Sciatic nerve (tissue), 2 donors: ENCODE measurements at places on chromosomes 1 and 21. TPM values are rescaled to one million over a fixed set of nuclear protein-coding genes. Genes with fewer than 3 reads are reported as not detected.

The ARHGAP30 gene
- 13.7 TPM for total RNA-seq

The ARMH1 gene
- 3.9 TPM for total RNA-seq

The HRNR gene
- not detected for total RNA-seq

The RPRD2 gene
- 42.8 TPM for total RNA-seq

The SYPL2 gene
- 4.2 TPM for total RNA-seq

The SHE gene
- total RNA-seq: 30.5 TPM

The RNF2 gene
- 21.1 TPM for total RNA-seq

The CA6 gene
- not detected for total RNA-seq

The C2CD2 gene
- 60.9 TPM for total RNA-seq

The PCP4 gene
- total RNA-seq: 8.5 TPM

The ZBTB8A gene
- total RNA-seq: 8.9 TPM

The SYT14 gene
- total RNA-seq: 3.8 TPM

GRCh38 chr1:229986737-229987337, 80.2 kb upstream of the GALNT2 start:
- DNase-seq: no peak

DNA sequence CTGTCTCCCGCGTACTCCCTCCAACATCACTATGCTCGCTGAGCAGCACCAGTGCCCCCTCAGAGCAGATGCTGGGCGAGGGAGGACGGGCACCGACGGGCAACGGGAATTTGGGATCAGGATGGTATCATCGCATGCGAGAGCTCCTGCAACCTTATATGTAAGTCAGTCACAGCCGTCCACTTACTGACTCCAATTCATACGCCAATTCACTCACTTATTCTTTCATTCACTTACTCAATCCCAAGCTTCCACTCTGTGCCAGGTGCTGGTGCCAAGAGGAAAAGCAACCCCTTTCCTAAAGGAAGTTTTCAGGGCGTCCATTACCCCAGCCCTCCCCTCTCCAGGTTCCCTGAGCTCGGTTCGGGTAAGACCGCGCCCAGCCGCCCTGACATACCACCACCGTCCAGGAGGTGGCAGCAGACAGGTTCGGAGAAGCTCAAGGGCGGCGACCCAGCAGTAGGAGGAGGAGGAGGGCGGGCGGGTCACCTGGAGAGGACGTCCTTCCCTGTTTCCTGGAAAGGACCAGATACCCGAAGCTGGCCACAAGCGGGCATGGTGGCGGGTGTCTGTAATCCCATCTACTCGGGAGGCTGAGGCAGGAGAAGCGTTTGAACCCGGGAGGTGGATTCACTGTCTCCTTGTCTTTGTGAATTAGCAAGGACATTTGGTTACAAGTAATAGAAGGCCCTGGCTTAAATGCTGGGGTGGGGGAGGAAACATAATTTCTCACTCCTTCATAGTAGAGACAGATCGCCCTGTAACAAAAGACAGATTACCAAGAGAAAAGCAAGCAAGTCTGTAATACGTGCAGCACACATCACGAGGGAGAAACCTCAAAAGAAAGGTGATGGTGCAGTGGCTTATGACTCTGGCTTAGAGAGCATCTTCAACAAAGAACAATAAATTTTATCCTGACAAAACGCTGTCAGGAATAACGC, 7.6 kb upstream of the IL22RA1 start:
- peak; percentile 90 for DNase-seq

GRCh38 chr1:153771841-153772593, 3.2 kb upstream of the SLC27A3 start:
- DNase-seq: no peak

DNA sequence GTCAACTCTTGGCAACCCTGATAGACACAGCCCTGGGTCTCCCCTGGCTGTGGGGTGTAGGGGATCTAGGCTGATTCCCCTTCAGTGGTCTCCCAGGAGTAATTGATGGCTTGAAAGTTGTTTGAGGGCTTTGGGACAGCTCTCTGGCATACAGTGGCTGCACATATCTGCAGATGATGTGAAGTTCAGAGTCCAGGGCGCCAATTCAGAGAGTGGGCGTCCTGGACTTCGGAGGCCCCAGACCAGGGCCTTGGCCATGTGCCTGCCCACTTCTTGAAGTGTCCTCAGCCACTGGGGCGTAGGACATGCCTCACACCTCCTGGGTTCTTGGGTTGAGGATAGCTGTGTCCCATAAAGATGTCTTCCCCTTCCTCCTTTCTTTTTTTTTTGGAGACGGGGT, 2.6 kb downstream of the INAVA start:
- DNase-seq: no peak

GRCh38 chr1:1171161-1171545, 2.5 kb upstream of the TTLL10 start:
- DNase-seq: no peak

- no peak for DNase-seq
Observed at GRCh38 chr1:218156595-218156994, 128.5 kb upstream of the RRP15 start.

- no peak for DNase-seq
Observed at GRCh38 chr1:161157867-161158266, 1.4 kb upstream of the USP21 start.

GRCh38 chr21:31752352-31752751, 20.4 kb upstream of the SCAF4 start:
- no peak for DNase-seq

GRCh38 chr1:39940253-39940652, 14.7 kb upstream of the MFSD2A start:
- DNase-seq: no peak

DNA sequence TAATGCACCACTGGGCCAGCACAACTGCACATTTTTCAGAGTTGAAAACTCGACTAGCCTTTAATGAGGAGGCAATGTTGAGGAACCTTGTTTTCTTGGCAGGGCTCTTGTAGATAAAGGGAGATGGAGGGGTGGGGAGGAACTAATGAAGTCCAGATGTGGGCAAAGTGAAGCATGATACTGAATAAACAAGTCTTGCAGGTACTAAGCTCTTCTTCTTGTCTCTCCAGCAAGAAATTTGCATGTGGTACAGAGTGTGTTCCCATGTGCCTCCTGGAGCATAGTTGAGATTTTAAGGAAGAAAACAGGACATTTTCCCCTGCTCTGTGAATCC, 47.0 kb downstream of the PLPP3 start:
- DNase-seq: no peak

GRCh38 chr1:76713535-76713934, 153.7 kb upstream of the ST6GALNAC5 start:
- no peak for DNase-seq

GRCh38 chr1:175635092-175635491, 108.3 kb downstream of the TNR start:
- no peak for DNase-seq

DNA sequence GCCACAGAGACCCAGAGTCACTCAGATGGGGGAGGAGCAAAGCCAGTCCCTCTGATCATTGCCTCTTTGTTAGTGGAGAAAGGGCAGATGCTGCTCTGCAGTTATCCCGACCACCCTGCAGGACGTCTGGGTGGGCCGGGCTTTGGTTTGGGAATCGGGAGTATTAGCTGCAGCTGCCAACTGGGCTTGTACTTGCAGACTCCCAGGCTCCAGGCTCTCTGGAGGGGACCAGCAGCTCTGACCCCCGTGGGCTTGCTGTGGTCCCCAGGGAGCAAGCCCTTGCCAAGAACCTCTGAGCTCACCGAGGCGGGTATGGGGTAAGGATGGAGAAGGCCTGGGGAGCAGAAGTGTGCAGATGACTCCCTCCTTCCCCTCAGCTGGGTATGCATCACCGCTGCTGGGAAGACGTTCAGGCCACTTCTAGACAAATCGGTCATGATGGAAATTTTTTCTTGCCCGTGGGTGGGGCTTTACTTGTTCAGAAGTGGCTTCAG, 21.6 kb downstream of the MAPKAPK2 start:
- DNase-seq: peak; percentile 63

- no peak for DNase-seq
Observed at GRCh38 chr1:162094723-162095122, 25.2 kb downstream of the NOS1AP start.

- no peak for DNase-seq
Observed at GRCh38 chr1:179529482-179530195, 46.1 kb downstream of the NPHS2 start.

DNA sequence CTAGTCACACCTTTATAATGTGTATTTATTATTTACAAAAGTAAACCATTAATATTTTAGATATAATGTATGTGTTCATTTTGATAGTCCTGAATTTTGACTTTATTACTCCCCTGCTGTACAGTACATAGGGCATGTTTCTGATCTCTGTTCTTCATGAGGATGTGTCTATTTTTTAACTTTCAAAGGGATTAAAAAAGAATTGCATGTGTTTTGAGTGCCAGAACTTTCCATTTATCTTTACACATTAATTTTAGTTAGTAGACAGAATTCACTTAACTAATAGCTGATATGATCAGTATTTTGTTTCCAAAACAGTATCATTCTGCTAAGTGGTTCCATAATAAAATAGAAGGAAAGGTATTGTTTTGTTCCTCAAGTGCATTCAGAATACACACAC, 3.1 kb downstream of the PBX1 start:
- DNase-seq: no peak

DNA sequence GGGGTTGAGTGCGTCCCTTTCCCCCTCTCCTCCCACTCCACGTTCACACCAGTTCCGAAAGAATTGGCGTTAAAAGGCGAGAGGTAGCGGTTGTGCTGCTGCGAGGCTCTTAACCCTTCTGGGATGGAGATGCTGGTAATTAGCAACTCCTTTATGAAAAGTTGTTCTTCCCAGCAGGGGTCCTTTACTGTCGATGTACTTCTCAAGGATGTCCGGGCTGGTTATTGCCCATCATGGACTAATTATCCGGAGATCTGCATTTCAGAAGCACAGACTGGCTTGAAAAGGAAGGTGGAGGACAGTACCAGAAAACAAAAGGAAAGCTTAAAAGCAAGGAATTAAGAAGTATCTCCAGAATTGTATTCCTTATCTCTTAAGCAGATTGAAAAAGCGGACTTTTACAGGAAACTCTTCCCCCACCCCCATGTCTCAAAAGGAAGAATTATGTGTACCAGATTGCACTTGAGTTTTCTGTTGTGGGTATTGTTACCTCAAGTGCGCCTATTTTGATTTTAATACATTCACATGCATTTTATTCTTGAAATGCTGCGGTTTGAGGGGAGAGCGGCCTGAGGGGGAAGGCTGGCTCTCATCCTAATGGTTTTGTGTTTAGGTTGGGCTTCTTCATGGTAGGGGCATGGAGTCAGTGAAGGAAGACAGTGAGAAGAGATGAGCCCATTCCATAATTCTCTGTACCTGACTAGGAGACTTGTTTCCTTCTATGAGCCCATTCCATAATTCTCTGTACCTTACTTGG, 1.5 kb downstream of the AK4 start:
- no peak for DNase-seq

DNA sequence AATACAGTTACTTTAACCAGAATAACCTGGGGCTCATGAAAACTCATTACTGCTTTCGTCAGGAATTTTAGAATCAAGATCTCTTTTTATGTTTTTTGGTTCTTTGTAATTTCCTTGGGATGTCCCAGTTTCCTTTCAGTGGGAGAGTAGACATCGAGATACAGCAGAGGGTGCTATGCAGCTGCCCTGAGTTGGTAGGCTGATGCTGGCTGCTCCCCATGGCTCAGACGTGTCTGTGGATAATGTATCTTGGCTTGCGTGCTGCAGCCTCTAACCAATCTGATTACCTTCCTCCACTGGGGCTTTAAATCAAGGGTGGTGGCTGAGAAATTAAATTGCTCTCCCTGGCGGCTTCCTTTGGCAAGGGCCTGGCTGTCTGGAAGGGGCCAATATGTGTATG, 253.7 kb downstream of the CACNA1E start:
- DNase-seq: no peak
